GM10248 (cell line): ENCODE measurements at places on chromosomes 13 and 19.

DNA sequence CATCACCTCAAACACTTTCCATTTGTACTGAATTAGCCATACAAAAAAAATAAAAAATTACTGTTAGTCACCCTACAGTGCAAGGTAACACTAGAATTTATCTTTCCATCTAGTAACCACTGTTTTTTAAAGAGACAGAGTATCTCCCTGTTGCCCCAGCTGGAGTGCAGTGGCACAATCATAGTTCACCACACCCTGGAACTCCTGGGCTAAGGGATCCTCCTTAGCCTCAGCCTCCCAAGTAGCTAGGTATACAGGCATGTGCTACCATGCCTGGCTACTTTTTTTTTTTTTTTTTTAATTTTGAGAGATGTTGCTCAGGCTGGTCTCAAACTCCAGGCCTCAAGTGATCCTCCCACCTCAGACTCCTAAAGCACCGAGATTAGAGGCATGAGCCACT is 17.9 kb downstream of the ANKRD10 start:
- DNase-seq = no peak

- DNase-seq = no peak
Observed at GRCh38 chr13:36879218-36879938, 40.7 kb downstream of the SMAD9 start.

DNA sequence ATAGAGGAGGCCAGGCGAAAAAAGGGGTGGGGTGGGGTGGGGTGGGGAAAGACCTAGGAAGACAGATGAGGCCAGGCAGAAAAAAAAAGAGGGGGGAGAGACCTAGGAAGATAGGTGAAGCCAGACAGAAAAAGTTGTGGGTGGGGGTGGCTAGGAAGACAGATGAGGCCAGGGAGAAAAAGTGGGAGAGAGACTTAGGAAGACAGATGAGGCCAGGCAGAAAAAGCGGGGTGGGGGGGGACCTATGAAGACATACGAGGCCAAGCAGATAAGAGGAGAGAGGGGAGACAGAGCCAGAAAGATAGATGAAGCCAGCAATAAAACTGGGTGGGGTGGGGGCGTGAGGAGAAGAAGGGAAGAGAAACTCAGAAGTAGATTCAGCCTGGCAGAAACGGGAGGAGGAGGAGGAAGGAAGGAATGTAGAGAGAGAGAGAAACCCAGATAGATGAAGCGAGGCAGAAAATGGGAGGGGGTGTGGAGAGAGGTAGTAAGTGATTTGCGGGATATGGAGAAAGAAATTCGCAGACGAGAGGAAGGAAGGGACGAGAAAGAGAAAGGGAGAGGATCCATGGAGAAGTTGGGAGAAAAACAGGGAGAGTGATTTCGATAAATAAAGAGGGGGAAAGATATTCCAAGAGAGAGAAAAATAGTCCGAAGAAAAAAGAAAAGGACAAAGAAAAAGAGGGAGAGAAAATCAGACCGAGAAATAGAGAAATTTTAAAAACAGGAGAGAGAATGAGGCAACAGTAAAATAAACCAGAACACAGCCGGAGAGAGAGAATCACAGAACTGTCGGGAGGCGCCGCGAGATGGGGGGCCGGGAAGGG is 12.2 kb upstream of the CACNG6 start:
- no peak for DNase-seq

DNA sequence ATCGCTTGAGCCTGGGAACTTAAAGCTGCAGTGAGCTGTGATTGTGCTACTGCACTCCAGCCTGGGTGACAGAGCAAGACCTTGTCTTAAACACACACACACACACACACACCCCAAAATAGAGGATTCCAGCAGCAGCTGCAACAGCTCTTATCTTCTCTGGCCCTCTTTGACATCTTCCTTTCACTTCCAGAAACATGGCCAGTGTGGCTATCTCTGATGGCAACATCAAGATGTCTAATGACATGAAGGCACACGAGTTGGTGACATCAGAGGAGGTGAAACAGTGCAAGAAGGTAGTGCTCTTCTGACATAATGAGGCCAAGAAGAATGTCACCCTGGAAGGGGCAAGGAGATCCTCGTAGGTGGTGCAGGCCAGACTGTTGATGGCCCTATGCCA is 81.2 kb downstream of the TM9SF2 start:
- DNase-seq = no peak

- DNase-seq = no peak
Observed at GRCh38 chr19:23049256-23049655, 46.3 kb upstream of the ZNF728 start.

GRCh38 chr13:80577926-80578670 is 237.2 kb upstream of the SPRY2 start:
- no peak for DNase-seq

DNA sequence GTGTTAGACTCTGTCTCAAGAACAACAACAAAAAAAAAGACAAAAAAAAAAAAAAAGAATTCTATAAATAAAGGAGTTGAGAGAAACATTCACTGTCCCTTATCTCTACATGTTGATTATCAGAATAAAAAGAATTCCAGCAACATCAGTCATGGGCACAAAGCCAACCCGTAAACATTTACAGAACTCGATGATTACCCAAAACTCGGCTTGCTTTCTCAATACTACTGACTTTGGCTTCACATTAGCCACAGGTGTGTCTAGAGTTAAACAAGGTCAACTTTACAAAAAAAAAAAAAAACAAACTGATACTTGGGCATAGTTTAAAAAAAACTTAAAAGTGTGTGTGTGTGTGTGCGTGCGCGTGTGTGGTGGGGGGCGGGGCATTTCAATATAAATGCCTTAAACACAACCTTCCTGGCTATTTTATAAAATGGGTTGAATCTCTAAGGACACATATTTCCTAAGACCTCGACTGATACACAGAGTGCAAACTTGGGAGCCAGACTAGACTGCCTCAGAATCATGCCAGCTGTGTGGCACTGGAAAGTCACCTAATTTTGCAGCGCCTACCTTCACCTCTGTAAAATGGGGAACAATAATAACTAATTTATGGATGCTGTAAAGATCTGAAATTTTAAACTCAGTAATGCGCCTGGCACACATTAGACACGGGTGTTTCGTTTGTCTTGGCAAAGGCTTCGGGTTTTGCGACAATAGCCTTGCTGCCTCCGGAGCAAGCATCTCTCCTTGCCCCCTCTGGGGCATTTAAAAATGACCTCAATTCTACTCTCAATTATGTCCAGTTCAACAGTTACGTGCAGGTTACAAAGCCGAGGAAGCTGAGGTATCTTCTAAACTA is 922 bp downstream of the EBPL start:
- no peak for DNase-seq

DNA sequence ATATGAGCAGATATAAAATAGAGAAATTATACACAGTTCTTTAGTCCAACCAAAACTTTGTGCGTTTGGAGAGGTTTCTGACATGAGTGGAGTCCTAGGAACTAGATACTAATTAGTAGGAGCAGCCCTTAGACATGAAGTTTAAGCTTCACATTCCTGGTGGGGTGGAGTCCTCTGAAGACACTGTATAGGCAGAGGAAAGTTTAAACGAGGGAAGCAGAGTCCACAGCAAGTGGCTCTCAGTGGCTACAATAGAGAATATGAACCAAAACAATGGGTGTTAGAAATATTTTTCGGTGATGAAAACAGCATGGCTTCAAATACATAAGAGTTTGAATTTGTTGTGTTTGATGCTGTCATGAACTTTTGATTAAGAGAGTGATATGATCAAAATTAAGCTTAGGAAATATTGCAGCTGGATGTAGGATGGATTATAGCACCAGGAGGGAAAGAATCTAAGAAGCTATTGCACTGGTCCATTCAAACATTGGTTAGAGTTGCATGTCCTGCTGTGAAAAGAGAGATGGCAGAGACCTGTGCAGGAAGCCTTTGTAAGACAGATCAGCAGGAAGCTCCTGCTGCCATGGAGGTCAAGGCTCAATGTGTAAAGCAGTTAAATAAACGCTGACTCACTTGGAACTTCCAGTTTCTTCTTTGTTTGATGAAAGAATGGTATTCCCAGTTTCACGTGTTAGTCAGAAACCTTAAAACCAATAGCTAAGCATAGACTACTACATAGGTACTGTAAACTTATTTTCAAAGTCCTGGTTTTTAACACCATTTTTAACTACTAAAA is 175.2 kb downstream of the TDRD3 start:
- no peak for DNase-seq

DNA sequence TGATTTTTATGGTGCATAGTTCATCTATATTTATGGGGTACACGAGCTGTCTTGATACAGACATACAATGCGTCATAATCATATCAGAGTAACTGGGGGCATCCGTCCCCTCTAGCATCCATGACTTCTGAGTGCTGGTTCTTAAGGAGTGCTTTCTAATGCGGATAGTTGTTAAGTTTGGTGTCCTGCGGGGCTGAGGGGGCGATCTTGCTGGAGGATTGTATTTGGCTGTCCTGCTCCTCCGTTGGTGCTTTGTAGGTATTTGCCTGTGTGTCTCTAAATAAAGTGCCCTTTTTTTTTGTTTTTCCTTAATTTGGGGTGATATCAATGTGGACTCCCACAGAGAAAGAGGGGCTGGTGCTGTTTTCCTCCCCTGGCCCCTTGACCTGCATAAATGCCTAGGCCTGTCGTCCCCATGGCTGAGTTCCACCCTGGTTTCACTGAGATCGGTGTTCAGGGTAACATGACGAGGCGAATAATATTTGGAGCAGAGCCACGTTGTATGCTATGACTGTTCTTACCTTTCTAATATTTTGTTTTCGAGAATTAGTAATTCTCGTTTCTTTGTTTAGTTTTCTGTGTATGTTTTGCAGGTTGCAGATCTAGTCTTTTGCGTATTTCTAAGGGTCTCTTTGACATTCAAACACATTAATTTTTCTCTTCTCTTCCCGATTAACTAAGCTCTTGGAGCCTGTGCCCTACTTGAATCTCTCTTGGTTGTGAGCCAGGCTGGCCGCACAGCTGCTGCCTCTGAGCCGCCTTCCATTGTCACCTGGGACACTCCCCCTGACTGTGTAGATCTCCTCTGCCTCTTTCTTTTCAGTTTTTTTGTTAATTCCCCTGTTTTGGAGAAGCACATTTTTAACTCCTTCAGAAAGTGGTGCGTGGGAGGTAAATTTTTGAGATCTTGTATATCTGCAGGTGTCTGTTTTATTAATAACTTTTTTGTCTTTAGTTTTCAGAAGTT is 100.3 kb downstream of the ARHGEF7 start:
- DNase-seq = no peak

DNA sequence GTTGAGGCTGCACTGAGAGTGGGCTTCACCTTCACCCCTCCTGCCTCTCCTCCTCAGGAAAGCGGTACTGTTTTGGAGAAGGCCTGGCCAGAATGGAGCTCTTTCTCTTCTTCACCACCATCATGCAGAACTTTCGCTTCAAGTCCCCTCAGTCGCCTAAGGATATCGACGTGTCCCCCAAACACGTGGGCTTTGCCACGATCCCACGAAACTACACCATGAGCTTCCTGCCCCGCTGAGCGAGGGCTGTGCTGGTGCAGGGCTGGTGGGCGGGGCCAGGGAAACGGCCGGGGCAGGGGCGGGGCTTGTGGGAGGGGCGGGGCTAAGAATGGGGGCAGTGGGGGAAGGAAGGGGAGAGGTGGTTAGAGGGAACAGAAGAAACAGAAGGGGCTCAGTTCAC is 7.5 kb downstream of the CYP2A13 start:
- DNase-seq = no peak
